ENCODE measurements at places on chromosomes 3 and 15.
A peak's percentile ranks its signal among the peaks of the same experiment; 100 is the strongest.

DNA sequence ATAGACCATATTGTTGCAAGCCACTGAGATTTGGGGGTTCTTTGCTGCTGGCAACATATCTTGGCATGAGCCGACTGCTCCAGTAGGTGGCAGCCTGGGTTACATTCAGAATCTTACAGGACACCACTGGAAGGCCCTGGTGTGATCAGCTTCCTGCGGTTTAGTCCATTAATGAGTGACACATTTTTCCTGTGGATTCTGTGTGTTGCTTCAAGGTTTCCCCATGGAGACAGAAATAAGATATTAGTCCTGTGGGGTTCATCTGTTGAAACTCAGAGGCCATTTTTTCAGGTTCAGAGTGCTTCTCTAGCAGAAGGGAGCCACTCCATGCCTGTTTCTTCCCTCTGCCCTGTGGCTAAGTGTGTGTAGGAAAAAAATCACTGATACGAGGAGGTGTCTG lies 116.2 kb downstream of the MFSD1 start:
- peak; percentile 11 for DNase-seq

- no peak for DNase-seq
Observed at GRCh38 chr15:63892794-63893441, 59.2 kb upstream of the HERC1 start.

DNA sequence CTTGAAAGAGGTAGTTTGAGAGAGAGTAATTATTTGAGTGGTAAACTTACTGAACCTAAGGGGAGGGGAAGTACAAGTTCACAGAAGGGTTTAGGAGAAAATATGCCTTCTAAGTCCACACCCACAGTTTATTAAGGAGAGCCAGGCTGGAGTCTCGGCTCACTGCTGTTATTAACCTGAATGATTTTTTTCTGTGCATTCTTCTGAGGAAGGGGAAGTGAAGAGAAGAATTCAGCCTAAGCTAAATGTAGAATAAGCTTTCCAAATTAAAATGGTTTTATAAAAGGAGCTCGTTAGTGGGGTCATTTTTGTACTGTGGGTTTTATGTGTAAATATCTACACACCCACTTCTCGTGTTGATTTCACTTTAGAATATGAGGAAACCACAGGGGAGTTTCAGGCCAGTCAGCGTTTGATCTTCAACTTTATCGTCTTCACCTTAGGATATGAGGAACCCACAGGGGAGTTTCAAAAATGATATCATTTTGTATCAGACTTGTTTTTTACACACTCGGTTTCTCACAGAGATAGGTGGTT lies 1.5 kb downstream of the WHAMM start:
- peak; percentile 15 for DNase-seq

DNA sequence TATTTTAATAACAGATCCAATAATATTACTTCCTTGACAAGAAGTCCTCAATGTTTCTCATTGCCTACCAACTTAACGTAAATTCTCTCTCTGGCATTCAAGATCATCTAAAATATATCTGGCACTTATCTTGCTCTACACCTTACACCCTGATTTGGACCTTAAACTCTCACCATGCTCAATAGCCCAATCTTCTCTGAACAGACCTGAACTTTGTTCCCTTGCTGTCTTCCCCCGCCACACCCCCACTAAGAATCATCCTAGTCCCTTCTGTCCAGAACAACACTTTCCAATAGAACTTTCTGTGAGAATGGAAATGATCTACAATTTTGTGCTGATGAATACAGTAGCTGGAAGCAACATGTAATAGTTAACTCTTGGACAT lies 44.9 kb downstream of the P2RY1 start:
- no peak for DNase-seq

DNA sequence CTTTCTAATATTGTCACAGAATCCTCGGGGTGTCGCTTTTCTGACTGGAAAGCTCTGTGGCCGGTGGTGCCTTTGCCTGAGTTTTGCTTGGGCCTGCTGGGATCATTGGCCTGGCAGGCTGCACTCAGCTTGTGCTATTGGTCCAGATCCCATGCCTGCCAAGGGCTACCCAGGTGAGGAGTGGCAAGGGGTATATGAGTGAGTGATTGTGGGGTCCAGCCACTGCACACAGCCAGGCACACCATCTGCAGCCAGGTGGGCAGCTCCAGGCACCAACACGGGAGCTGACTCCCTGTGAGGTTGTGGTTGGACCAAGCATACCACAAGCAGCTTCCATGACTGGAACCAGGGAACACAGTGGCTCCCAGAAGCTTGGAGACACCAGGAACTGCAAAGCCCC lies 557.2 kb downstream of the SI start:
- DNase-seq: no peak

- DNase-seq: no peak
Observed at GRCh38 chr3:32004113-32004765, 22.7 kb downstream of the ZNF860 start.

GRCh38 chr3:46887980-46888494 lies 10.5 kb downstream of the PTH1R start:
- DNase-seq: no peak

DNA sequence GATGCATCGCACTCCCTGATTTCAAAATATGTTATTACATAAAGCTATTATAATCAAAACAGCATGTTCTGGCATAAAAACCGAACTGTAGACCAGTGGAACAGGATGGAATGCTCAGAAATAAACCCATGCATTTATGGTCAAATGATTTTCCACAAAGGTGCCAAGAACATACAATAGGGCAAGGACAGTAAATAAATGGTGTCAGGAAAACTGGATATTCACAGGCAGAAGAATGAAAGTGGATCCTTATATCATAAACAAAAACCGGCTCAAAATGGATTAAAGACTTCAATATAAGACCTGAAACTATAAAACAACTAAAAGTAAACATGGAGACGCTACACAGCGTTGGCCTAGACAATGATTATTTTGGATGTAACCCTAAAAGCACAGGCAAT lies 22.6 kb downstream of the USP50 start:
- DNase-seq: peak; percentile 5

GRCh38 chr3:117168896-117169295 lies 459.3 kb downstream of the TUSC7 start:
- no peak for DNase-seq

DNA sequence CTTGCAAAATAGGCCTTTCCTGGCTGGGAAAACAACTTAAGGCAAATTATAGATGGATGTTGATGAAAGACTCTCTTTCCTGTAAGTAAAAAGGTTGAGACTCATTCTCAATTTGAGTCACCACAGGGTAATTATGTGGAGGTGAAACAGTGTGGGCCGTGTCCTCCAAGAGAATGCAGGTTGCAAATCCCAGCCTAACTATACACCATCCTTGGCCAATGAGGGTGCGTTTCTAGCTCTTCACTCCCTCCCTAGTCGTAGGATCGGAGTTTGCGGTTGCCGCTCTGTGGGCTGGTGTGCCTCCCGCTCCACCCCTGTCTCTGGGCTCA lies 259.9 kb downstream of the PLCL2 start:
- no peak for DNase-seq

- DNase-seq: no peak
Observed at GRCh38 chr3:98657457-98657856, 64.0 kb upstream of the CPOX start.

DNA sequence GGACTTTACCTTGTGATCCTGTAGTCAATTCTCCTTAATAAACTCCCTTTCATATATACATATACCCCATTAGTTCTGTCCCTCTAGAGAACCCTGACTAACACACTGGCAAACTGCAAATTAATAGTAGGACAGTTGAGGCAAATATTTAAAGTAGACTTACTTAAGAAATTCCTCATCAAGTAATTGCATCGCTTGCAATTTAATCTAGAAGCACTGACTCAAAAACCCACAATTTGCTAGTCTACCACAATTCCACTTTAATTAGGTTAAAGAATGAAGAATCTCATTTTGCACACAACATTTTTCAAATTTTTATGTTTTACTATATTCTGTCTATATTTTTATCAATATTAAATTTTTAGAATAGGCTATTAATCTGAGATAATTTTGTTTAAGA lies 188.1 kb downstream of the PLOD2 start:
- no peak for DNase-seq

DNA sequence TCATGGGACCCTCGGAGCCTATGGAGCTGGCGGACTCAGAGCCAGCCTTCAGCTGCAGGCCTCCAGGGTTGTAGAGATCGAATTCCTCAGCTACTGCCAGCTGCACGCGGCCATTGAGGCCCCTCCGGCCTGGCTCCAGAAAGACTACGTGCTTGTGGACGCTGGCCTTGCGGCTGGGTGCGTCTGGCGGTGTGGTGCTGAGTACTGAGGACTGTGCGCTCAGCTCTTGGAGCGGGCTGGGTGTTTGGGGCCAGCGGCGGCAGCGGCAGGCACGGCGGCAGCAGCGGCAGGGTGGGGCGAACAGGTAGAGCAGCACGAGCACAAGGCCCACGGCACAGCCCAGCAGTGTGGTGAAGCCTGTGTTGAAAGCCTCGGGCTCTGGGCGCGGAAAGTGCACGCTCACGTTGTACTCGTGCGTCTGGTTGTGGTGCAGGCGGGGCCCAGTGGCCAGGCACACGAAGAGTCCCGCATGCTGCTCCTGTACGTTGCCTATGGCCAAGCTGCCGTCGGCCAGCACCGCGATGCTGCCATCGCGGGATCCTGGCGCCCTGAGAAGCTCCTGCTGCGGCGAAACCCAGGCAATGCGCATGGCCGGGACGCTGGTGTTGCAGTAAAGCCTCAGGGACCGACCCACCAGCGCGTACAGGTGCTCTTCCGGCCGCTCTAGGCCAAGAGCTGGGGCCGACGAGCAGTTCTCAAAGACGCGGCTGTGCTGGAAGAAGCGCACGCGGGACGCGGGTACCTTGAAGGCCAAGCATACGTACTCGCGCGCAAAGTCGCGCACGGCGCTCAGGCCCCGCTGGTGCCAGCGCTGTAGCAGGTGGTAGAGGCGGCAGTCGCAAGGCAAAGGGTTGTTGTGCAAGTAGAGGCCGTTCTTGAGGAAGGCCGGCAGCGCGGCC lies 1.3 kb downstream of the AMIGO3 start:
- peak; percentile 28 for DNase-seq

DNA sequence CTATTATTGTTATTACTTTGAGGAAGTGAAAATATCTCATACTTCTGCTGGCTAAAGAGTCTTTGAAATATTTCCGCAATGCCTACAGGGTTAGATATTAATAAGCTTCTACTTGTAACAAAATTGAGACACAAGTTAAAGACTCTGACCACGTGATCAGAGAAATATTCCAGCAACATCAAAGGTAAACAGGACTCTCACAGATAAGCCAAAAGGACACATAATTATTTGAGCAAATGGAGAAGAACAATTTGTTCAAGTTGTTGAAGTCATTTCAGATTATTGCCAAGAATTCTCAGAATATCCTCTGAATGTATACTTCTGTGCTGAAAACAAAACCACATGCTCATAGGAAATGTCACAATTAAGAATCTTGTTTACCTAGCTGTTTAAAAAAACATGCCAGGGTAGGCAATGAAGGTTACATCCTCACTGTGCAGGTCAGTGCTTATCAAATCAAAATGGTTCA lies 225.8 kb upstream of the ALCAM start:
- DNase-seq: no peak

- DNase-seq: no peak
Observed at GRCh38 chr15:39145854-39146625, 434.8 kb upstream of the THBS1 start.

DNA sequence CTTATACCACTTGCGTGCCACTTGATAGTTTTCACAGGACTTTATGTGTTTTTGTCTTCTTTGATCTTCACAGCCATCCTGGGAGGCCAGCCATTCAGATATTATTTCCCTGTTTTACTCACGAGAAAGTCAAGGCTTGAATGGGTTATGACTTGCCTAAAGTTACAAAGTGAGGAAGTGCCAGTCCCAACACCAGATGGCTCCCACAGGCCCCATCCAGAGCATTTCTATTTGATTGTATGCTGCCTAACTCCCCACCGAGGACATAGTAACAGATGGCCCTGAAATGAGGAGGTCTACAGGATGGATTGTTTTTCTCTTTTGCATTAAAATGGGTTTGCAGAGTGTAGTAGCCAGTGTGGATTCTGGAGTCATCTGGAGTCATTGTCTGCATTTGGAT lies 74.5 kb downstream of the SPTSSB start:
- DNase-seq: peak; percentile 63

DNA sequence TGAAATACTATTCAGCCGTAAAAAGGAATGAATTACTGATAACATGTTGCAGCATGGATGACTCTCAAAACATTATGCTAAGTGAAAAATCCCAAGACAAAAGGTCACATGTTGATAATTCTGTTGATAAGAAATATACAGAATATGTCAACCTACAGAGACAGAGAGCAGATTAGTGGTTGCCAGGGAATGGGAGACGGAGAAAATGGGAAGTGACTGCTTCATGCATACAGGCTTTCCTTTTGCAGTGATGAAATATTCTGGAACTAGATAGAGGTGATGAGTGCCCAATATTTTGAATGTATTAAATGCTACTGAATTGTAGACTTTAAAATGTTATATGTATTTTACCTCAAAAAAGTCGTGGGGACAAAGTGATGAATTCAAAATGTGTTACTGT lies 56.2 kb downstream of the ABHD2 start:
- DNase-seq: no peak

DNA sequence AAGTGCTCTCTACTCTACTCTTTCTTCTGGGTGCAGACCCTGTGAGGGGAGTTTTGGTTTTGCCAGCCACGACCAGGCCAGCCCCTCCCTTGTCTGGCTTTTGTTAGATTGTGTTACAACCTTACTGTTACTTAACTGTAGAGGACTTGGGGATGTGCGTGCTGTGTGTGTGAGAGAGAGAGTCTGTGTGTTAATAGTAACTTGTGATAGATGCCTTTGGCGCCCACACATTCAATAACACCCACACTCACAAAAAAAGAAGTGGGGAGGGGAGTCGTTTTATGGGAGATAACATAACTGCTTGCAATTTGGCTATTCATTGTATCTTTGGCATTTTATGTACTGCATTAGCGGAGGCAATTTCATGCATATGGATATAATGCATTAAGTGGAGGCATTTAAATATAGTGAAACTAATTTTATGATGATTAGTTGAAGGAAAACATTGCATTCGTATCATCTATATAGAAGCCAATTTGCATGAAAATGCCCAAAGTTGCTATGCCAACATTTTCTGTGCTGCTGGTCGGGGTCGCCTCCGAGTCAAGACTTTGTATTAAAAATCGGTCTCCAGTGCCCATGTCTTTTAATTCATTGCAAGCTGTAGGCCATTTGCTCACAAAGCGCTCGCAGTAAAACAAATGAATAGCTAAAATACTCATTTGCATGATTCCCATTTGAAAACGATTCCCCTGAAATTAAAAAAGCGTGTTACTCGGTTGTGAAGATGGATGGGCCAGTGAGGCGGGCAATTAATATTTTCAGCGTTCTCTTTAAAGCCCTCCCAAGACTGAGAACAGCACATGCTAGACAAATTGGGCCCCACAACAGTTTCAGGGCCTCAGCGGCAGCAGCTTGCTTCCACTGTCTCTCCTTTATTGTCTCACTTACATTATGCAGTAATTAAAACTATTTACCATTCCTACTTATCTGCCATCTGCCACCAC lies 158.5 kb upstream of the SMAD3 start:
- DNase-seq: no peak

All from G401 (cell line).